ENCODE measurements at places on chromosomes 3 and 15.

GRCh38 chr3:169454823-169455222, 208.7 kb downstream of the MECOM start:
- no peak for DNase-seq

DNA sequence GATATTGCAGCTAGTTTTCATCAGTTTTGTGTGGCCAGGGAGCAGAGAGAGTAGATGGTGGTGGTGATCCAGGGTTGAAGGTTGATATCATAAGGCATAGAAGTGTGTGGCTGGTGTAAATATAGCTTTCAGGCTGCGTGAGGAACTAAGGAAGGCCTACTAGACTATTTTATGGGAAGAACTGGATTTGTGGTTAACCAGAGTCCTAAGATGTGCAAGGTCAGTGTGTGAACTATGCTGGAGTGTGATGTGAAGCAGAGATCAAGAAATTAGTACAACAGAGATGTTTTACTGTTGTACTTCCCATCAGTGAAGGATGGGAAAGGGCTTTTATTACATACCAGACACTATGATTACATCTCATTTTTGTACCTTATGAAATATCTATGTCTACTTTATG, 41.5 kb downstream of the MAPK6 start:
- DNase-seq, result no peak

DNA sequence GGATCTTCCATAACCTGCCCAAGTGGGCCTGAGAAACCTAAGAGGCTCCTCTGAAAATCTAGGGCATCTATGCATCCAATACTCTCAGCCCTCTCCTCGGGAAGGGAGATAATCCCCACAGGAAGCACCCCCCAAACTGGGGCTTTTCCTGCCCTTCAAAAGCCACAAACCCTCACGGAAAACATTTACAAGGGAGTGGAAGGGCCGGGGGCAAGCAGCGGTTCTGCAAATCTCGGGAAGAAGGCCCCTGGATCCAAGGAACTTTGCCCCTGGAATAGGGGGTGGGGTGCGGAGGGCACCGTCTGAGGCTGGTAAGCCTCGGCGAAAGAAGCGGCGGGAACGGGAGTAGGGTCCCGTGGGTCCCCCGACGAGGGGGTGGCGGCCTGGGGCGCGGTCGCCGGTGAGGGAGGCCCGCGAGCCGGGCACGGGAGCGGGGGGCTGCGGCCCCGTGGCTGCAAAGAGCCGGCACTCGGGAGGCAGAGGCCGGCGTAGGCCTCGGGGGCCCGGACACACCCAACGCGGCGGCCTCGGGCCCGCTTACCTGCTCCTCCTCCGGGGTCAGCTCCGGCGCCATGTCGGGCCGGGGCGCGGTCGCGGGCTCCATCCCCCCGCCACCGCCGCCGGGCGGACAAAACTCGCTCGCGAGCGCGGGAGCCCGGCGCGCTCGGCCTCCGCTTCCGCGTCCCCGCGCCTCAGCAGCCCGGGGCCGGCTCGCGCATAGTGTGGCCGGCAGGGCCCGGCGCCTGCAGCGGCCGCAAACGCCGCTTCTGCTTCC, 755 bp downstream of the PTPN9 start:
- no peak for DNase-seq

- DNase-seq, result no peak
Observed at GRCh38 chr3:181302960-181303359, 313.4 kb upstream of the DNAJC19 start.

GRCh38 chr3:169077394-169077906, 586.1 kb downstream of the MECOM start:
- no peak for DNase-seq

DNA sequence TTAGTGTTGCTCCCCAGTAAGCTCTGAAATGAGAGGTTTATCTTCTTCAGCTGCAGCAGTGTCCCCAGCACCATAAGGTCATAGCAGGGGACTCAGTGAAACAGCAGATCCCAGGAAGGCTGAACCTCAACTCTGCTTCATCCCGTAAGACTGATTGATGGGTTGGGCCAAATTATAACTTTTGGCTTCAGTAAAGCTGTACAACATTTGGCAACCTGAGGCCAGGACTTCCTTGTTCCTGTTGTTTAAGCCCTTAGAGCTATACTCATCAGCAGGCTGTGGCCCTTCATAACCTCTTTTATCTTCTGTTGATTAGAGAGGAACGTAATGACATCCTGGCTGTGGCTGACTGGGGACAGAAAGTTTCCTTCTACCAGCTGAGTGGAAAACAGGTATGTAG, 29.0 kb downstream of the IFT122 start:
- DNase-seq, result no peak
